ENCODE measurements at places on chromosomes 7 and 10. TPM values are rescaled to one million over a fixed set of nuclear protein-coding genes. Genes with fewer than 3 reads are reported as not detected.

The NRCAM gene
- 0.14 TPM for total RNA-seq

The ADGRA1 gene
- total RNA-seq, result not detected

The MSMB gene
- not detected for total RNA-seq

The RET gene
- 0.28 TPM for total RNA-seq

The KIAA1549 gene
- 1.4 TPM for total RNA-seq
